ENCODE measurements at places on chromosomes 4 and X. TPM values are rescaled to one million over a fixed set of nuclear protein-coding genes. Genes with fewer than 3 reads are reported as not detected.

DRD5 gene
- polyA plus RNA-seq = 0.16 TPM

MTTP gene
- 459 TPM for polyA plus RNA-seq

GPM6B gene
- 11.5 TPM for polyA plus RNA-seq

TLR3 gene
- polyA plus RNA-seq = 2.9 TPM

USP17L11 gene
- polyA plus RNA-seq = not detected

RHOXF2 gene
- polyA plus RNA-seq = not detected

HDAC6 gene
- polyA plus RNA-seq = 133 TPM

ARR3 gene
- 0.43 TPM for polyA plus RNA-seq

DNA sequence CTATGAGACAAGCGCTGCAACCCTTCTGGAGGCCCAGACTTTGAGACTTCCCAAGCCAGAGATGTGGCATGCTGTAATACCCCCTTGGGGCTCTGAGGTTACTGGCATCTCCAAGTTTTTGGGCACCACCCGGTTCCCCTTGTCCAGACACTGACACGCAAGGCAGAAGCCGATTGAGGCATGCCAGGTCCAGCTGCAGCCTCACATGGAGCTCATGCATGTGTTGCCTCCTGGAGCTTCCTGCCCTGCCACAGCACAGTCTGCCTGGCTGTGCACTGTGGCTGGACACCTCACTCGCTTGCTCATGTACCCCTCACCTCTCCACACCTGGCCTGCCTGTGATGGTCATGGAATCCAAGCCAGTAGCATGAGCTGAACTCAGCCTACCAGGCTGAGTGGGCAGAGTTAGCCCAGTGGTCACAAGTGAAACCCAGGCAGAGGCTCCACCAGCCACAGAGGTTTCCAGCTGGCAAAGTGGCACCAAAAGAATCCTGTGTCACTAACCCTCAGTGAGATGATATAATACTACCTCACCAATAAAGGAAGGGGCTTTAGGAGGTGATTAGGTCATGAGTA, 789.2 kb upstream of the INTU start:
- no peak for DNase-seq

DNA sequence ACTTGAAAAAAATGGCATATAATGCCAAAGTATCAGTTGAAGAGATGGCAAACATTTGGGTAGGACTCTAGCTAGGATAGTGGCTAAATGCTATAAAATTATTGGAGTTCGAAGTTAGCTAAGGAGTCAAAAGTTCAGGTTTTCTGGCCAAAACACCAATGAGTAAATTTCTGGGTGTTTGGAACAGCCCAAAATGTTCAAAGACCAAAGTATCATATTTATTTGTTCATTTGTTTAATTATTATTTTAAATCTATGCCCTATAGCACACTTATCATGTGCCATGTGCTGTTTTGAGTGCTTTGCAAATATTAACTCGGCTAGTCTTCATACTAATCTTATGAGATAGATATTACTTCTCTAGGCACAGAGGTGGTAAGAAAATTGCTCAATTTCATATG, 285.5 kb downstream of the TEX13C start:
- no peak for DNase-seq

- DNase-seq = no peak
These were observed 1.8 kb downstream of the TLR1 start for GRCh38 chr4:38802561-38803355.

DNA sequence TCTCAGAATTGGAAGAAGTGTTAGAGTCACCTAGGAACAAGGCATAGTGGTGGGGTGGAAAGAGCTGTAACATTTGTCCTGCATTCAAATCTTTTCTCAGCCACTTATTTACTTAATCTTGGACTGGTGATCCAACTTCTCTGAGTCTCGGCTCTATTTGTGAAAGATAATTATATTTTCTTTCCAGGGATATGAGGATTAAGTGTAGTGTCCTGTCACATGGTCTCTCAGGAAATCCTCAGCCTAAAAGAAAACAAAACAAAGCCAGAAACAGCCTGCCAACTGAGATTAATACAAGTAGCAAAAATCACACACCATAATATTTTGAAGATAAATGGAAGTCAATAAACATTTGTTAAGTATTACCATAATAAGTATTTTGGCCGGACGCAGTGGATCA, 33.3 kb upstream of the ETNPPL start:
- no peak for DNase-seq

DNA sequence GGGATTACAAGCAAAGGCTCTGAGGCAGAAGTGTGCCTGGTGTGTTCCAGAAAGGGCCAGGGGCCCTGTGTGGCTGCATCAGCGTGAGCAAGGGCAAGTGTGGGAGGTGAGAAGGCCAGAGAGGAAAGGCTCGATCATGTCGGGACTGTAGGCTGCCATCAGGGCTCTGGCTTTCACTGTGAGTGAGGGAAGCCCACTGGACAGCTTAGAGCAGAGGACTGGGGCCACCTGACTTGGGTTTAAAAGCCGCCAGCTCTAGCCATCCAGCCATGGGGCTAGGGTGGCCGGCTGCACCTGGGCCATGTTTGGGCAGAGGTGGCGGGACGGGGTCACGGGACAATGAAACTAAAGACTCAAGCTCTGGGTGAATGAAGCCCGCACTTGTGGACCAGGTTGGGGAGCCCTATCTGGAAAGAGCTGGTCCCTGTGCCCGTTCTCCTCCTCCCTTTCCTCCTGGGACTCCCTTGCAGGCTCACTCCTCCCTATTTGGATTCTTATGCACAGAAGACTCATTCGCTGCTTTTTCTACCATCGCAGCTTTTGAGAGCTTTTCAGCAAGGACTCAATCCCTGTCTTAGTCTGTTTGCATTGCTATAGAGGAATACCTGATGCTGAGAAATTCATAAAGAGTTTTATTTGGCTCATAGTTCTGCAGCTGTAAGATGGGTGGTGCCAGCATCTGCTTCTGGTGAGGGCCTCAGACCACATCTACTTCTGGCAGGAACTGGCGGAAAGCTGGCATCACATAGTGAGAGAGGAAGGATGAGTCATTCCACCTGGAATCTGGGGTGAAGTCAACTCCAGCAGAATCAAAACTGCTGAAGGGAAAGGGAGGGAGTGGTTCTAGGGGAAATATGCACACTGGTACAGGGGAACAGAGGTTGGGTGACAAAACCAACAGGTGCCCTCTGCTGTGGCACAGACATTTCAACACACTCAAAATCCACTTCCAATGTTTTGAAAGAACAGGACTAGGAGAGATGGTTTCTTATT, 15.3 kb downstream of the CTAG1B start:
- DNase-seq = no peak

- DNase-seq = no peak
These were observed 23.5 kb downstream of the OTC start for GRCh38 chrX:38375891-38376290.

DNA sequence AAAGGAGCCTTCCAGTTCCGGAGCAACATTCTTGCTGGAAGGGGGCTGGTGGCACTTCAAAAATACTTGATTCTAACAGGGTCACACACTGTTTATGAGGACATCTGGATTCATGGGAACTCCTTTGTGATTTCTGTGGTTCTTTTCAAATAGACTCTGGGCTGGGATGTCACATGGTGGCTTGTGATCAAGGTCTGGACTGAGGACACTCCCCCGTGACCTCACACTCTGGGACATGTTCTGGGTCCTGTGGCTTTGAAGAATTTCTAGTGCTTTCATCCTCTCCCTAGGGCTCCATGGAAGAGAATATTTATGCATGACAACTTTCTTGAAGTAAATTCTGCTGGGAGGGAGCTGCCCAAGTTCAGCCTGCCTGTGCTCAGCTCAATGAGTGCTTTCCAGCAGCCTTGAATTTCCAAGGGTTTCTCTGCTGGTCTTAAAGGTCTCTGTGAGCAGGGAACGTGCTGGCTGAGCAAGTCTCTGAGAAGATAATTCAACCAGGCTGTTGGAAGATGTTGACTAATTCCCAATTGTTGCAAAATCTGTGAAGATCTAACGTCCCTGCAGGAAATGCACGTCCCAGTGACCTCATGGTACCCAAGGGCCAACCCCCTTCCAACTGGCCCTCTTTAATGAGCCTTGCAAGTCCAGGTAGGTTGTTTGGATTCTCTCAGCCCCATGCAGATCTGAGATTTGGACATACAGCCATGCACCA, 36.3 kb downstream of the GPR143 start:
- DNase-seq = peak; percentile 23

- DNase-seq = no peak
These were observed 2.9 kb downstream of the LAMTOR3 start for GRCh38 chr4:99891351-99891750.

- no peak for DNase-seq
These were observed 71.1 kb downstream of the ZNF732 start for GRCh38 chr4:234178-234577.

DNA sequence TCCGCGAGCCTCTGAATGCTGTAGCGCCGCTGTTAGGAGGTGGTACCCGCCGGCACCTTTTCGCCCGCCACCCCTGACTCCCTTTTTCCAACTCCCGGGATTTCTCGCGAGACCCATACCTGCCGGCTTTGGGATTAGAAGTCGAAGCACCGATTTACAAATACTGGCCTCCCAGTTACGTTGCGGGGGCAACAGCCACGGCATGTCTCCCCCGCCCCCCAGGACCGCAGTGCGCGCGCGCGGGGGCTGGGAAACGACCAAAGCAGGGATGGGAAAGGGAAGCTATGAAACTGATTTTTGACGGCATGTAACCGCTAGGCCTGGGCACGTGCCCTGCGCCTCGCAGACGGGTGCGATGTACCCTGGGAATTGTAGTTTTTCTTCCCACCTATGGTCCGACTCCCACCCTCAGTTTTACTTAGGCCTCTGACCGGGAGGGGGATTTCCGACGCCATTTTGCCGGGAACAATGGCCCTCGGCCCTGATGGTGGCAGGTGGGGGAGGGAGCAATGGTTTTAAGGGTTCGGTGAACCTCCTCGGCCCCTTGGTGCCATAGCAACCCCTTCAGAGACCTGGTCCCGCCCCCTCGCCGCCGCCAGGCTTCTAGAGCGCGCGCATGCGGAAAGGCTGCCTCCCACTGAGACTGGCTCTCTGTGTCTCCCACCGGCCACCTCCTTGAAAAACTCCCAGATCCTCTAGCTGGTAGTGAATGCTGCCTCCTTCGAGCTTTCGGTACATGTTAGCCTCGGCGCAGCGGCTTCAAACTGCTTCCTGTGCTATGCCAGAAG, 772 bp upstream of the WNK3 start:
- DNase-seq = peak; percentile 81

DNA sequence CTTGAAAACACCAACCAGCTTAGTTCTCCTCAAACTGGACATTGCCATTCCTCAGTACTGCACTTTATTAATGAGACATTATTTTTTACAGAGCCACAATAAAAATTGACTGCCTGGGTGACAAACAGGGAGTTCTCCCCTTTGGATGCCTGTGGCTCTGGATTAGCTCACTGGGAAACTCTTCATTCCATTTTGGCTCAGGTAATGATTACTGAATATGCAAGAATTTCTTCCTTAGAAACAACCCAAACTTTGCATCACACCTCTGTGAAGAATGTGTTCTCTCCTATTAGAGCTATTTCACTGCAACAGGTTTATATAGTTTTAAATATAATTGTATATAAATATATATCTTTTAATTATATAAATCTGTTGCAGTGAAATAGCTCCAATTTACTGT, 2065.8 kb downstream of the ARAP2 start:
- no peak for DNase-seq

GRCh38 chr4:126956184-126956897, 676.4 kb upstream of the INTU start:
- DNase-seq = no peak

DNA sequence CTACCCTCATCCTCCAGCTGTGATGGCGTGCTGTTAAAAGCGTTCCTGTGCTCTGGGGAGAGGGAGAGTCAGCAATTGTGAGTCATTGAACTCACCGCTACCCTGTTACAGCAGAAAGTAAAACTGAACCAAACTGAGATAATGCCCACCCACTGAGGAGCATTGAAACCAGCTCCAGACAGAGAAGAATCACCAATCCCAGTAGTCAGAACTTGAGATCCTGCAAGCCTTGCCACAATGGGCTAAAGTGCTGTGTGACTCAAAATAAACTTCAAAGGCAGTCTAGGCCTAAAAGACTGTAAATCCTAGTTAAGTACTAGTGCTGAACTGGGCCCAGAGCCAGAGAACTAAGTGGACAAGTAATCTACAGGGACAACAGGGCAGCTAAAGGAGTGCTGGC, 1394.2 kb upstream of the DIAPH2 start:
- no peak for DNase-seq

- peak; percentile 44 for DNase-seq
These were observed 18.7 kb upstream of the TMEM192 start for GRCh38 chr4:165131247-165131832.

DNA sequence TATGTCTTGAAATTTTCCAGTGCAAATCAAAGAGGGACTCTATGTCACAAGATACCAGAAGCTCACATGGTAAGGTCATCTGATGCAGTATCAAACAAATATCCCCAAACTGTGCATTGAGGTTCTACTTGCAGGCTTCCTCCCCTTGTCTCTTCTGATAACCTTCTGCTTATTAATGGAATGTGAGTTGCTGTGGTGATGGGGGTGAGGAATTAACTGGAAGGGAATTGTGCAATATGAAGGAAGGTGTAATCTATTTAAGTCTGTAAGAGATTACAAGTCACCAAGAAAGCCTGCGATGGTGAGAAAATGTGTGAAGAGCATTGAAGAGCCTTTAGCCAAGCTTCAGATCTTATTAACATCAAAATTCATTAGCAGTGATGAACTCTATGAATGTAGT, 15.4 kb upstream of the MAGED1 start:
- no peak for DNase-seq

DNA sequence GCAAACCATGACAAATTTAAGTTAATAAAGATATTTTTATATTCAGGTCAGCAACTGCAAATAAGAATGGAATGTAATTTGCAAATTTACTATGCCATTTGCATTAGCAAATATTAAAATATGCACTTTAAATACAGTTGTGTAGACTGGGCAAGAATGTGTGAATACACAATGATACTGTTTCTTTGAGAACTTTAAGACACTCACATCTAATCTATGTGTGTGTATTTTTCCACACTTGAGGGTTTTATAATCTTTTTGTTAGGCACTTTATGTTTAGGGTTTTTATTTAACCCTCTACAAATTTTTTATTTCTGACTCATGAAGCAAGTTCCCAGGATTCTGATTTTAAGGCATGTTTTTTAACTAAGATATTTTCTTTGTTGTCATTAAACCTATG, 23.9 kb upstream of the NDNF start:
- no peak for DNase-seq

GRCh38 chrX:40035726-40036125, 62.0 kb downstream of the BCOR start:
- DNase-seq = no peak

- DNase-seq = peak; percentile 44
These were observed 99.1 kb downstream of the FRYL start for GRCh38 chr4:48680848-48681568.

DNA sequence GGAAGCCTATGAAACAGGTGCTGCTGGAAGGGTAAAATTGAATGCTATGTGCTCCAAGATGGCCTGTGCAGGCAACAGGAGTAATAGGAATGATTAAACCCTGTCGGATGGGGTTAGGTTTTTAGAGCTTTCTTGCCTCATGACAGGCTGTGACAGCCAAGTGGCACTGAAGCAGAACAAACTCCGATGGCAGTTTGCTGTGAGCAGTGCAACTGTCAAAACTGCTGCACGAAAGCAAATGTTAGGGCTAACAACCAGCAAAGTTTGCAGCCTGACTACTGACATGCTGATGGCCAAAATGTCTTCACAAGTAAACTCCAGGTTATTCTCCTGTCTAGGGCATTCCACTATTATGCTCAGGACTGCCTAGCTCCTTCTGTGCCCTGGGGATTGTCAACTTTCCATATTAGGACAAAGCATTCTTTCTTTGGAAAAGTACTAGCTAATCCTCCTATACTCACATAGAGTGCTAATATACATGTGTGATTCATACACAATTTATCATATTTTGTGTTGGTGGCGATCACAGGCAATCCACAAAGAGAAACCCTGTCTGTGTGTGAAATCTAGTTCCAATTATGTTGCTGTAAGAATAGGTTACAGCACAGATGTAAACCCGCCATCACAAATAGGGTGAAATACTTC, 486.6 kb upstream of the TENM3 start:
- no peak for DNase-seq

GRCh38 chr4:159023741-159024140, 79.1 kb upstream of the RAPGEF2 start:
- DNase-seq = no peak

All from large intestine (tissue), 12 donors.